ENCODE measurements at places on chromosomes 5 and 9.

GRCh38 chr9:34662526-34663302 lies at the start of gene CCL27:
CCL27 (minus strand) TSS chr9:34662657; CDS start chr9:34662633, 24 bp downstream.
- H3K4me3 ChIP-seq = no peak within 1 kb of the TSS
- no peak within 1 kb of the TSS for H3K27ac ChIP-seq
- no peaks in the 10 kb centered on the region for H3K4me1 ChIP-seq
- H3K27me3 ChIP-seq = no peaks in the 10 kb centered on the region

- H3K4me3 ChIP-seq = no peak overlapping the region
- no peak overlapping the region for H3K27ac ChIP-seq
- no peak for DNase-seq
- H3K36me3 ChIP-seq = no peaks in the 10 kb centered on the region
- no peaks in the 10 kb centered on the region for H3K27me3 ChIP-seq
Measured at GRCh38 chr5:146817973-146818372, 60.6 kb downstream of the PPP2R2B start.

DNA sequence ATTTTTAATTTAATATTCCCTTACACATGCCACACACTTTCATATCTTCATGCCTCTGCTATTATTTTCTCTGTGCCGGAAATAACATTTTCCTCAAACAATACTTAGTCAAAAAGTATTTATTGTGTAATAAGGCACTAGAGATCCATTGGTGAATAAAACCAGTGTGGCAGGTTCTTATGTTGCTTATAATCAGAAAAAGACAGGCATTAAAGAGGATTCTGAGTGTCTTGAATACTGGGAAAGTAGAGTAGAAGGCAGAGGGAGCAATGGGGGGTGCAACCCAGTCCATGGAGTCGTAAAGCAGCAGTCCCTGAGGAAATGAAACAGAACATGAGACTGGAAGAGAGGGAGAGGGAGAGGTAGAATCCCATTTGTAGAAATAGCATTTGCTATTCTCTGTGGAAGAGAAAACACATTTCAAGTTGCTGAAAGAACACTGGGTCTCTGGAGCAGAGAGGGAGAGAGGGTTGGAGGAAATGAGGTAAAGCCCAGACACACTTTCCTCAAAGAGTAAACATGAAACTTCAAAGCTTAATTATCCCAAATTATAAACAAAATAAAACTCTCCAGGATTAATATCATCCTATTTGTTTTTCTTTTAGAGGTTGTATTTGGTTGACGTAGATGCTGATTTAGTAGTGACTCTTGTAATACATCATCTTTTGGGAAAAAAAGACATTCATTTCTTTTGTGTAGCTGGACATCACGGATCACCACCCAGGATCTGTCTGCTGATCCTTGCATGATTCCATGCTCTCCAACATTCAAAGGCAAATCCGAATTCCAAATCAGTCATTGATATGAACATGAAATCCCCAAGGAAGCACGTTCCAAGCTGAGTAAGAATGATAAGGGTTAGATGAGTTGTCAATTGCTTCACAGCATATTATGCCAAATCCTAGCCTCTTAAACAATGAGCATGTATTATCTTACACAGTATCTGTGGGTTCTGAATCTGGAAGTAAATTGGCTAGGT lies 37.4 kb upstream of the GRAMD2B start:
- peaks cover 53% of the 10 kb centered on the region for H3K4me1 ChIP-seq
- no peaks in the 10 kb centered on the region for H3K27me3 ChIP-seq
- peak; percentile 18 for DNase-seq
- no peaks in the 10 kb centered on the region for H3K36me3 ChIP-seq
- peak overlapping the region; percentile 89 for H3K27ac ChIP-seq
- peak overlapping the region; percentile 32 for H3K4me3 ChIP-seq

- H3K27me3 ChIP-seq = no peaks in the 10 kb centered on the region
- H3K4me1 ChIP-seq = no peaks in the 10 kb centered on the region
- H3K27ac ChIP-seq = no peak overlapping the region
- no peak for DNase-seq
- H3K4me3 ChIP-seq = no peak overlapping the region
Measured at GRCh38 chr5:109844148-109844547, 154.4 kb downstream of the MAN2A1 start.

GRCh38 chr9:88593537-88594185 lies 58.7 kb downstream of the NXNL2 start:
- no peak overlapping the region for H3K27ac ChIP-seq
- H3K4me1 ChIP-seq = no peaks in the 10 kb centered on the region
- no peaks in the 10 kb centered on the region for H3K27me3 ChIP-seq
- H3K36me3 ChIP-seq = no peaks in the 10 kb centered on the region
- H3K4me3 ChIP-seq = no peak overlapping the region

GRCh38 chr5:149939546-149939945 lies 5.0 kb downstream of the PDE6A start:
- H3K27me3 ChIP-seq = no peaks in the 10 kb centered on the region
- DNase-seq = peak; percentile 36
- no peaks in the 10 kb centered on the region for H3K36me3 ChIP-seq
- H3K4me1 ChIP-seq = peaks cover 59% of the 10 kb centered on the region
- peak overlapping the region; percentile 38 for H3K4me3 ChIP-seq

All from PC-9 (cell line).